ENCODE measurements at places on chromosomes 6 and 20.

GRCh38 chr20:4809707-4810106, 88.0 kb downstream of the PRND start:
- DNase-seq, result no peak

GRCh38 chr20:41367393-41367695, 726 bp upstream of the EMILIN3 start:
- DNase-seq, result no peak

GRCh38 chr6:145423936-145424335, 311.4 kb downstream of the EPM2A start:
- DNase-seq, result no peak

- DNase-seq, result no peak
These were observed 73.7 kb upstream of the CITED2 start for GRCh38 chr6:139448051-139448649.

DNA sequence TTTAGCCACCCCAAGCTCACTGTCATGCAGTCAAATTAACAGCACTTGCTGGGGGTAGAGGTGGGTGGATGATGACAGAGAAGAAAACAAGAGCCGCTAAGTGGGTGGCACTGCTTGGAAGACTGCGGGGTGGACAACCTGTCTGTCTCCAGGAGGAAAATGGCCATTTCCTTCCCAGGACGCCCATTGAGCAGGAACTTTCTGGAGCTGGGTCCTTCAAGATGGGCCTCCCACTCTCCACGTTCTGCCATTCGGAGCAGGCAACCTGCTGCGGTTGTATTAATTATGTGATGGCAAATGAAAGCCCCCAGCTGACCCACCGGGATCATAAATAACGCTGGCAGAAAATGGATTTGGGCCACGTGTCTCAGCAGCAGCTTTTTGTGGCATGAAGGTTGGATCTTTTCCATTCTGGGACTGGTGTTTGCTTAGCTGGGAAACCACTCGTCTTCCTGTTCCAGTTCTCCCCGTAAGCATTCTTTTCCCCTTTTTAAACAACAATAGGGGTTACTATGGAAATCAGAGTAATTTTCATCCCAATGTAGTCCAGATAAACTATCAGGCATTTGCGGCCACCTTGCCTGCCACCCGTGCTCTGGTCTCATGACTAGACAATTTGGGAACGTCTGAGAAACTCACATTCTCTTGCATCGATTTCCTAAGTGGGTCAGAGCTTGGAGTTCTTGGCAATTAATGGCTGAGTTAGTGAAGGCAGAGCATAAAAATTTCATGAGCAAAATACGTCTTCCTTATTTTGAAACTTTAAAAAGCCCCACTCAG, 215.5 kb downstream of the ANKRD60 start:
- no peak for DNase-seq

- DNase-seq, result peak; percentile 24
These were observed 326.2 kb upstream of the PRDM1 start for GRCh38 chr6:105759946-105760345.

GRCh38 chr6:157486572-157486971, 105.6 kb downstream of the ZDHHC14 start:
- DNase-seq, result no peak

- DNase-seq, result no peak
These were observed 9.9 kb upstream of the MMP24 start for GRCh38 chr20:35216541-35216940.

DNA sequence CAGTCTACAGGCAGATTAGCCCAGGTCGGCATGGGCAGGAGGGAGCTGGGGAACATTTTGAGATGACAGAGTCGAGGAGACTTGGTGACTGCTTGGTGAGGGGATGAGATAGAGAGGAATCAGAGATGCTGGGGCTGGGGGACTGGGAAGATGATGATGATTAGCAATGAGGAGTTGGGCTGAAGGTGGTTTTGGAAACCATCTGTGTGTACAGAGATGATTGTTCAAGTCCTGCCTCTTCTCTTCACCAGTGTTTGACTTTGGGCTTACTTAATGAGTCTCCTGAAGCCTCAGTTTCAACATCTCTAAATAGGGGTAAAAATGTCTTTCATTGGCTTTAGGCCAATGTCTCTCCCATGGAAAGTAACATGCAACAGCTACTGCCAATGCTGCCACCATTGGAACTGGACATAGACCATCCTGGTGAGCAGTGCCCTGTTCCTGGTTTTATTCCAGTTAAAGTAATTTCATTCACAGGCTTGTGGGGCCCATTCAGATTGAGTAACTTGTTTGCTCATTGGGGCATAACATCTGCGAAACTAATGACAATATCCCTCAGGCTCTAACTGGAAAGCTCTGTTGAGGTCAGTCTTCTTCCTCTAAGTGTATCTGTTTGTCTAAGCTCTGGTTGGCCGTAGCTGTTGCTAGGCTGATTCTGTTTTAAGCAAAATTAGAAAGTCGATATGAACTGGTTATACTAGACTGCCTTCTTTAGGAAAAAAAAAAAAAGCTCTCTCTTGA, 99.1 kb downstream of the ARMC2 start:
- peak; percentile 89 for DNase-seq

GRCh38 chr20:8215361-8215781, 83.3 kb downstream of the PLCB1 start:
- peak; percentile 74 for DNase-seq

- no peak for DNase-seq
These were observed 2.6 kb downstream of the BPIFB2 start for GRCh38 chr20:33010133-33010504.

GRCh38 chr20:49693435-49694171, 20.1 kb downstream of the B4GALT5 start:
- no peak for DNase-seq

DNA sequence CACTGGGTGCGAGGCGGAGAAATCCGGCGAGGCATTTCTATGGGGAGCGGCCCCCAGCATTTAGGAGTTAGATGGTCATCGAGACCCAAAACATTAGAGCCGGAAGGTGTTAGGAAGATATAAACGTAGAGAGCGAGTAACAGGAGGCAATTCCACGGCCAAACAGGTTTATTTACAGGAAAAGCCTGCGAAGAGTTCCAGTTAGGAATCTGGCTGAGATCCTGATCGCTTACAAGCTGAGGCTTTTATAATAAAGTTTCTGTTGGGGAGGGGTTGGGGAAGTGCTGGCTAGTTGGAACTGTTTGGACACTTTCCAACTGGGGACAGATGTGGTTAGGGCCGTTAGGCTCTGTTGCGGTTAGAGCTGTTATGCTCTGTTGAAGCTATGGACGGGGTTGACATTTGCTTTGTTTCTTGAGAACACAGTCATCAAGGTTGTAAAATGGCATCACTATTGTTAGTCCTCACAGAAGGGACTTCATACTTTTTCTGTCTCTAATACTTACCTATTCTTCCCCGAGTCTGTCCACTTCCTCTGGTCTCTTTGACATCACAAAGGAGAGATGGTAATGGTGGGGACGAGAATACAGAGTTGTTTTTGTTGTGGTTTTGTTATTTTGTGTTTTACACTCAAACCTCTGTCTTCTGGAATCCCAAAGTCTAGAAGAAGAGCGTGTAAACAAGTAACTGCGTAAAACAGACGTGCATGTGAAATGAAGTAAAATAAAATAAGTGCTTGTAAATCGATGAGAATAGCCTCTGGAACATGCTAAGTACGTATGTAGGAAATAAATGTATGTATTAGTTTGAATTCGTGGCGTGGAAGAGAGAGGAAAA, 554 bp upstream of the ZSCAN31 start:
- DNase-seq, result peak; percentile 91

DNA sequence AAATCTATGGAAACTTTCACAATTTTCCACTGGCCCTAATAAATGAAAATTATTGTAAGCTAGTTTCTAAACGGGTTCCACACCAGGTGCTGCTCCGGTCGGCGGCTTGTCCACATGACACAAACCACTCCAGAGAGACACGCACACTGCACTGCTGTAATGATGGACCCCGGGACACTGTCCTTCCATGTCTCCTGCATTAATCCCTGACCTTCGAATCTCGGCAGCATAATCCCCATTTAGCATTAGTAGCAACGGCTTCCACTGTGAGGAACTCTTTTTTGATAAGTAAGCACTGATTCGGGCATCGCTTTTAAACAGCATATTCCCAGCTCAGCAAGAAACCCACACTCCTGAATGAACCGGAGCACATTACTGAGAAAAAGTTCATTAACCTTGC, 43.5 kb downstream of the INSM1 start:
- no peak for DNase-seq

DNA sequence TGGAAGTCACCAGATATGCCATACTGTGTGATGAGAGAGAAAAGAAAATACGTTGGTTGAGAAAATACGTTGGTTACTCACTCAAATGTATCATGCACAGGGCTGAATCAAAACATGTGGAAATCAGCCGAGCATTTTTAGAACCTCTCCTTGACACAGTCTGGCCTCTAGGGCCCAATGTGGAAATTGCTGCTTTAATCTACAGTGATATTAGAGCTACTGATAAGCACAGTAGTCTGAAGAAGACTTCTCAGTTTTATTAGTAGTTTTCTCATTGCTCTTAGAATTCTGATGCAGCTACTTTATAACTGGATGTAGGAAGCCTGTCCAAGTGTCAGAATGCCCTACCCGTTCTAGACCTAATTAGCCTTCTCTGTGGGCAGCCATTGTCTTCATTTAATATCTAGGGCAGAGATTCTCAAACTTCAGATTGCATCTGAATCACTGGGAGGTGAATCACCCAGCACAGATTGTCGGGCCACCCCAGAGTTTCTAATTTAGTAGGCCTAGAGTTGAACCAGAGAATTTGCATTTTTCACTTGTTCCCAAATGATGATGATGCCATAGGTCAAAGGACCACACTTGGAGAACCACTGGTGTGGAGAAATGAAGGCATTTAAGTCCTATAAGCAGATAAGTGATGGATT, 229.1 kb downstream of the PLCB1 start:
- no peak for DNase-seq

DNA sequence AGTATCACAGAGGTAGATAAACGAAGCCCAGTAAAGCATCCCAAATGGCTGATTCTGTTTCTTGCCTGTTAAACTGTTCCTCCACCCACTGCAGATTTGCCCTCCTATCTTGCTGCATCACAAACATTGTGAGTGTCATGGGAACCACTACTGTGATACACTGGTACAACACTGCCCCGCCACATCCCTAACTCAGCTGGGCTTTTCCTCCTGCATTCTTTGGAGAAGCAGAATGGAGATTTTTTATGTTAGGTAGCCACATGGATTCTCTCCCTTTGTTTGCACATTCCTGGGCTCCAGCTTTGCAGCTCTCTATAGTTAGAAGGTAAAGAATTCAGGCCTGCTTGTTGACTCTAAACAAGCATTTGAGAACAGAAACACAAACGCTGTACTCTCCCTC, 234.1 kb downstream of the TMEM242 start:
- DNase-seq, result peak; percentile 49

- no peak for DNase-seq
These were observed 13.6 kb downstream of the GFOD1 start for GRCh38 chr6:13473768-13474165.

- DNase-seq, result peak; percentile 57
These were observed 31.0 kb downstream of the IRF4 start for GRCh38 chr6:422433-423054.

- DNase-seq, result no peak
These were observed 89.3 kb downstream of the JPH2 start for GRCh38 chr20:44097521-44098255.

GRCh38 chr20:12270863-12271262, 353.2 kb downstream of the BTBD3 start:
- DNase-seq, result no peak

DNA sequence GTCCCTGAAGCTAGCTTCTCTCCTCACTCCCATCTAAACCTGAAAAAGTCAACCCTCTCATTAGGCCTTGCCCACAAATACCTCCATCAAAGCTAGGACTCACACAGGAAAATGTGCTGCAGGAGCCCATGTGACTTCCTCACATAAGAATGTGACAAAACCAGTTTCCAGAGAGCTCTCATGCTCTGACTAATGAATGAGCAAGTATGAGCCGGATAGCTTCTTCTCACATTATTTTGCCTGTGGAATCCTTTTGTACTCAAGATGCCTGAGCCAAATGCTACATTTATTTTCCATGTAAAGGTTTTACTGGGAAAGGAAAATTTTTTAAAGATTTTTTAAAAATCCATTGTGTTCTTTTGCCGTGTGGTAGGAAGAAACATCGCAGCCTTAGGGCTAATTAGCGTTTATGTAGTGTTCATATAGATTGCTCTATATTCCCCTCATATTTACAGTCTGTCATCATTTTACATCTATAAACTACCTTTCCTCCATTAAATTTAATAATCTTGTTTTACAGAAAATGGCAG, 68.6 kb upstream of the CCN6 start:
- peak; percentile 65 for DNase-seq

GRCh38 chr6:43171707-43172103, 636 bp downstream of the SRF start:
- no peak for DNase-seq

GRCh38 chr20:22055981-22056380, 350.5 kb downstream of the PAX1 start:
- DNase-seq, result no peak

DNA sequence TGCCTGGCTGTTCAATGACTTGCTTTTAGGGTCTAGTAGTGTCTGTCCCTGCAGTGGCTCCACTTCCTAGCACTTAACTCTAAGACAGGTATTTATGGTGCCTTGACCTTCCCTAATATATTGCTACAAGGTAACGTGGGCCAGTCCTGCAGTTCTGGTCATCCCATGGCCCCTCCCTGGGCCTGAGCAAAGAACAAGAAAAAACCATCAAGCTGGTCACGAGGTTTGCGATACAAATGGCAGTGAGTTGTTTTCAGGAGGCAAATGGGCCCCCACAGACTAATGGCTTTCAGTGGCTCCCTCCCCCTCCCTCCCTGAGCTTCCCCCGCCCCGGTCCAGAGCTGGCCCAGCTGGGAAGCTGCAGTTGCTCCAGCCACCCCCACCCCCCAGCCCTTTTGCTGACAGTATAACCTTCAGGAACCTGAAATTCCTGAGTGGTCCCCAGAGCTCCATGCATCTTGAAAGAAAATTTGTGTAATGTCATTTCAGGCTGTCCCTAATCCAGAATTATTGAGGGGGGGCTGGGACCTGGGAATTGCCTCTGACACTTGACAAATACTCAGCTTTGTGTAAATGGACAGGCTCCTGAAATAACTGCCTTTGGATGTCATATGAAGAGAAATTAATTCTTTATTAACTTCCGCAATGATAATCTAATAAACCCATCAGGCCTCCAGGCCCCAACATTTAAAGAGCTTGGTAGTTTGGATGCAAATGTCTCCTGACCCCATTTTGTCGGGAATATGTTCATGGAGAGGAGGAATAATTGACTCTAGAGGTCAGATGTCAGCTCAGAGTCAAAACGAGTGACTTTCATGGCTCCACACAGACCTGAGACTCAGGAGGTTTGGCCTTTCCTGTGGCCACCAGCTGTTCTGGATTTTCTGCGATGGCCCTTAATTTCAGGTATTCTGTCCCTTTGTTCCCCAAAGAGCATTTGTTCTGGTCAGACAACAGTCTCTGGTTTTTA, 153.2 kb upstream of the TOP1 start:
- DNase-seq, result no peak

GRCh38 chr6:3247255-3248146, 11.2 kb upstream of the PSMG4 start:
- peak; percentile 86 for DNase-seq

- DNase-seq, result no peak
These were observed 42.1 kb downstream of the PPP1R3G start for GRCh38 chr6:5127106-5127687.

DNA sequence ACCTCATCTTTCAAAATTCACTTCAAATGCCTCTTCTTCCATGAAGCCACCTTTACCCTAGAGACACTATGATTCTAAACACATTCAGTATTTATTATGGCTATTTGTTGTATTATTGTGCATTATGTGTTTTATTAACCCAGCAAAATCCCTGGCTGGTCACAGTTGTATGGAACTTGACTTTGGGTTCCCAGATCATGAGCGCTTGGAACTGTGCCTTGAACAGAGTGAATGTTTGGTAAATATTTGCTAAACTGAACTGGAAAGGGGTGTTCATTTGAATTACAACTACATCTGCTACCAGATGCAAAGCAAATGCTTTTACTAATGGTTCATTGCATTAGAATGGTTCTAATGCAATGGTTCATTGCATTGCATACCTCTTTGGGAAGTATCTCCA, 259.8 kb downstream of the PKHD1 start:
- DNase-seq, result no peak

Data from tongue (tissue), 3 donors.